ENCODE measurements at places on chromosomes 6 and 20.

DNA sequence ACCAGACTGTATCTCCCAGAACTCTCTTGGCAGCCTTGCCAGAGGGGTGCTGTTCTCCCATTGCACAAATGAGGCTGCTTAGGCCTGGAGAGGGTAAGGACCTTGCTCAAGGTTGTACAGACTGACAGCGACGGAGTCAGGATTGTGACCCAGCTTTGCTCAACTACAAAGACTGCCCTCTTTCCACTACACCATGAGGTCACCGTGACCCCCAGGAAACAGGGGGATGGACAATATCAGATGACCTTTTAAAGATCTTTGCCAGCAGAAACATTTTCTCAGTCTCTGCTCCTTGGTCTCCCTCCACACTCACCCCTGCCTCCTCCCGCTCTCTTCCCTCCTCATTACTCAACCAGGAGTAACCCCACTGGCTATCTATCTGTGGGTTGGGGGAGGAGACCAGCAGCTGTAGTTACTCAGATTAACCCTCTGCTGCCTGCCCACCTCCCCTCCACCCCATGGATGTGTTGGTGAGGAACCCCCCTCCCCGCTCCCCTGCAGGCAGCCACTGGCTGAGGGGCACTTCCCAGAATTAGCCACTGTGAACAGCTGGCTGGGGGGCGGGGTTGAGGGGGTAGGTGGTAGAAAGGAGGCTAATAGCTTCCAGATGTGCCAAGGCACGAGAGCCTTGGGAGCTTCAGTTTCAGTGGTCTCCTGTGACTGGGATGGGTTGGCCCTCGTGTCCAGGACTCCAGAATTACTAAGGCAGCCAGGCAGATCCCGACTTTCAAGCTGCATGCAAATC lies 26.9 kb upstream of the MRPS18A start:
- no peak for DNase-seq

DNA sequence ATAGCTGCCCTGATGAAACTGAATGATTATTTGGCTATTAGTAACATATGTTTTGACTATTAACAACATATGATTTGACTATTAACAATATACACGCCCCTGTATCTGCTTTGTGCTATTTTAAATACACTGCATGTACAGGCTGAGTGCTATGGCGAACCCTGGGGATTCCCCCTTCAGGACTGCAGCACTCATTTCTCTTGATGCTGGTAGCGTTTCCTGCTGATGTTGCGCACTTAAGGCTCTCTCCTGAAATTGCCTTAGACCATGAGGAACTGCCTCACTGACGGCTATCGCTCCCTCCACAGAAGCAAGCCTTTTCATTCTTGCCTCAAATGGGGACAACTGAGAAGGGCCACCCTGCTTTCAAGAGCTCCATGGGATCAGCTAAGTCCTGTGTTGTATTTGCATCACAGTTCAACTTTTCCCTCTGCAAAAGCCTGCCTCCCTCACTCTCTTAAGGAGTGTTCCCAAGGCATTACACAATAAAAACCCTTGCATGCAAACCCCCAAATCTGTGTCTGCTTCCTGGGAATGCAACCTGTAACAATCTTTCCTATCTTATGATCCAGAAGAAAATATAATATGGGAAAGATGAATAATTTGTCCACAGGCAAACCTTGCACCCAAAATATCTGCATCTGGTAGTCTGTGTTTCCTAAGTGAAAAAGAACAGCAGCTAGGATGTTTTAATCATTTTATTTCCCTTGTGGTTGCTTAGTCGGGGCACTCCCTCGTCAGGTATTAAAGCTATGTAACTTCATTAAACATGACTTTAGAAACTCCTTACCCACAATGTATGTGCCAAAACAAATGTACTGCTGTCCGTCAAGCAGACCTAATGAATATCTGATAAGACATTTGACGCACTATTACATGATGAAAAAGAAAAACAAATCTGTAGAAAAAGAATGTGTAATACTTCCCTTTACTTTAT lies 456.4 kb downstream of the COL12A1 start:
- no peak for DNase-seq

GRCh38 chr6:88492824-88493223 lies 326.7 kb upstream of the CNR1 start:
- DNase-seq: no peak

- DNase-seq: no peak
Measured at GRCh38 chr20:62437496-62437895, 10.2 kb upstream of the RBBP8NL start.

- no peak for DNase-seq
Measured at GRCh38 chr20:61253640-61254511, 1.8 kb downstream of the CDH4 start.

DNA sequence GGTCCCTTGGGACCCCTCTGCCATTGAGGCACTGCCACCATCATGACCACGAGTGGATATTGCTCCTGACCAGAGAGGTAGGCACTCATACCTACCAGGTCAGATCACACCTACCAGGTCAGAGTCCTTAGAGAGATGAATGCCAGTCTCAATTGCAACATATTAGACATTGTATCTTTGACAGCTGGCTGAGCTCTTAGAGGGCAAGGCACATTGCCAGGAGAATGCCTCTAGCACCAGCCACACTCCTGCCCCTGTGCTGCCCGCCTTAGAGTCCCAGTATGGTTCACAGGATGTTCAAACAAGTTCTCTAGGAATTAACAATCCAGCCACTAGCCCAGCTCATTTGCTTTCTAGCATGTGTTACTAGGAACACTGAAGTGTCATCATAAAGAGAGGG lies 65.9 kb downstream of the TMEM244 start:
- no peak for DNase-seq

GRCh38 chr20:43938017-43938655 lies 23.5 kb downstream of the TOX2 start:
- DNase-seq: no peak

DNA sequence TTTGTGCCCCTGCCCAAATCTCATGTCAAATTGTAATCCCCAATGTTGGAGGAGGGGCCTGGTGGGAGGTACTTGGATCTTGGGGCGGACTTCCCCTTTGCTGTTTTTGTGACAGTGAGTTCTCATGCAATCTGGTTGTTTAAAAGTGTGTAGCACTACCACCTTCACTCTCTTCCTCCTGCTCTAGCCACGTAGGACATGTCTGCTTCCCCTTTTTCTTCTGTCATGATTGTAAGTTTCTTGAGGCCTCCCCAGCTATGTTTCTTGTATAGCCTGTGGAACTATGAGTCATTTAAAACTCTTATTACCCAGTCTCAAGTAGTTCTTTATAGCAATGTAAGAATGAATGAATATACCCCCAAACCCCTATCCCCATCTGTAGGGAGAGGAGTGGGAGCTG lies 1013.7 kb upstream of the MAP3K7 start:
- DNase-seq: no peak

DNA sequence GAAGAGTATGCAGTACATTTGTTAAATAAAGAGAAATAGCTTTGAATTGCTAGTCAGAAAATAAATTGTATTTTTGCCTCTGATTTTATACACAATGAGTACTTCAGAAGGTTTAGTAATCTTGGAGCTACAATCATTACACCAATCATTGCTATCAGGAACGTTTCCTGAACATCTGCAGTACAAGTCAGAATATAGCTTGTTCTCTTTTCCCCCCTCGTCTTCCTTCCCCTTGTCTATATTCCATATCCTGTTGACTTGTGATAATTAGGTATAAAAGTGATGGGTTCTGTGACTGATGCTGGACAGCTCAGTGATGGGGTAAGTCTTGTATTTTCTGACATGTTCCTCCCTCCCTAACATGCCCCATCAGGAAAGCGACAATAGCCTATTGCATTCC lies 94.0 kb downstream of the AHI1 start:
- no peak for DNase-seq

DNA sequence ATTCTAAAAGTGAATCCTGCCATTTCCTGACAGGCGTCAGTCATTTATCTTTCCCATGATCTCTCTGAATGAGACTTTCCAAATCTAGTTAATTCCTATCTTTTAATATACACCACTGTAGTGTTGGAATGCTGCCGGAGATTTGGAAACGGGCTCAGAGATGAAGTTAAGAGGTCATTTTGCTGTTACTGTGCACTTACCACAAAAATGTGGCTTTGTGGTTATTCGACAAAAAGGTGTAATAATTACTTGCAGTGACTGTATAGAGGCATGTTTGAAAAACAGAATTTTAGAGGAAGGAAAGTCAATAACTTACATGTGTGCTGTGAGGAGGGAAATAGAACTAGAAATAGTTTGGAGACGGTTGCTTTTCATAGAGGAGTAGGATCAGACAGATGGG lies 460.2 kb upstream of the BTBD3 start:
- DNase-seq: no peak

DNA sequence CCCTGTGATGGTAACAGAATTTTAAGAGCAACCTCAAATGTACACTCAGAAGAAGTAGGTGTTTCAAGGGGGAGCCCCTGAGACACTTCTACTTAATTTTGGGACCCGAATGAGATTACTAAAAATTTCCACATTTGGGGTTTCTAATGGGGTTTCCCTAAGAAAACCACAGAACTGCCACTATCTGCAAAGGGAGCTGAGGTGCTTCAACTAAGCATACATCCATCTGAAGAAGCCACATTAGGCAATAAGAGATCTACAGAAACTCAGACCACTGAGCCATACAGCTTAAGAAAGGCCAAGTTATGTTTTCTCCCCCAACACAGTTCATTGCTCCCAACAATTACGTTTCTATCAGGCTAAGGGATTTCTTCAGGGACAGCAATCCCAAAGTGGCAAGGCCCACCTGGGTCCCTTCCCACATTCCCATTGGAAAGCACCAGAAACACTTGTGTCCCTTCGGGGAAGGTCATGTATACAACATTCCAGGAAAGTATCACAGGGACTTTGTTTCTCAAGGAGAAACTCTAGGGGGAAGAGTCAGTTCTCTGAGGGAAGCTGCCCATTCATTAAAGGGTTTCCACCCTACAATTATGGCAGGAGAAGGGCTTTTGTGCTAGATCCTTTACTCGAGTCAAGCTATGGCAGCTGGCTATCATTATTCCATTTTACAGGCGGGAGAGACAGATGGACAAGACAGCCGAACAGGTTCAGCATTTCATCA lies 5.0 kb downstream of the BCL2L1 start:
- DNase-seq: no peak

DNA sequence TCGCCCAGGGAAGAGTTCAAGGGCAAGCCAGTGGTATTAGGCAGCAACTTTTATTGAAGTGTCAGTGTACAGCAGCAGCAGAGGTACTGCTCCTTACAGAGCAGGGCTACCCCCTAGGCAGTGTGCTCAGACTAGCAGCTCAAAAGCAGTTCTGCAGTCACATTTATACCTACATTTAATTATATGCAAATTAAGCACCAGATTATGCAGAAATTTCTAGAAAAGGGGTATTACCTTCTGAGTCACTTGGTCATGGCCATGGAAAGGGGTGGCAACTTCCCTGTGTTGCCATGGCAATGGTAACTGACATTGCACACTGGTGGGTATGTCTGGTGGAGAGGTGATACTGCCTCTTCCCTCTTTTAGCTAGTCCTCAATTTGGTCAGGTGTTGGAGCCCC lies 2.1 kb upstream of the ZKSCAN4 start:
- no peak for DNase-seq
